Naive thymus-derived CD4-positive, alpha-beta T cell (primary cell): ENCODE measurements at places on chromosomes 7 and 10. TPM values are rescaled to one million over a fixed set of nuclear protein-coding genes. Genes with fewer than 3 reads are reported as not detected.

TRIM50 gene
- total RNA-seq = not detected

PPP3CB gene
- 43.1 TPM for total RNA-seq

GRCh38 chr7:92634924-92635519 is 44.8 kb upstream of the FAM133B start:
- DNase-seq = peak; percentile 38
- no peaks in the 10 kb centered on the region for H3K36me3 ChIP-seq
- H3K4me1 ChIP-seq = peaks cover 8% of the 10 kb centered on the region
- no peak overlapping the region for H3K27ac ChIP-seq

DNA sequence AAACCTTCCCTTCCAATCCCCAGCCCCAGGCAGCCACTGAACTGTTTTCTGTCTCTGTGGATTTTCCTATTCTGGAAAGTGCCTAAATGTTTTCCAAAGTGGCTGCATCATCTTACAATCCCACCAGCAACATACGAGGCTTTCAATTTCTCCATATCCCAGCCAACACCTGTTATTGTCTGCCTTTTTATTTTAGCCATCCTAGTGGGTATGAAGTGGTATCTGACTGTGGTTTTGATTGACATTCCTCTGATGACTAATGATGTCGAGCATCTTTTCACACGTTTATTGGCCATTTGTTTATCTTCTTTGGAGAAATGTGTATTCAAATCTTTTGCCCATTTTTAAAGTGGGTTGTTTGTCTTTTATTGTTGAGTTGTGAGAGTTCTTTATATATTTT is 6.2 kb upstream of the SMC3 start:
- no peaks in the 10 kb centered on the region for H3K4me1 ChIP-seq
- no peaks in the 10 kb centered on the region for H3K27me3 ChIP-seq
- no peak for DNase-seq
- H3K4me3 ChIP-seq = no peak overlapping the region
- no peak overlapping the region for H3K27ac ChIP-seq

- no peaks in the 10 kb centered on the region for H3K36me3 ChIP-seq
- H3K27me3 ChIP-seq = no peaks in the 10 kb centered on the region
- no peak overlapping the region for H3K4me3 ChIP-seq
- H3K4me1 ChIP-seq = no peaks in the 10 kb centered on the region
- DNase-seq = no peak
- H3K27ac ChIP-seq = no peak overlapping the region
Measured at GRCh38 chr10:130662775-130663174, 526.6 kb downstream of the GLRX3 start.
